ENCODE measurements at places on chromosomes 12 and 14.
A peak's percentile ranks its signal among the peaks of the same experiment; 100 is the strongest.

GRCh38 chr12:100185361-100185894 lies 15.2 kb upstream of the ACTR6 start:
- DNase-seq: no peak

DNA sequence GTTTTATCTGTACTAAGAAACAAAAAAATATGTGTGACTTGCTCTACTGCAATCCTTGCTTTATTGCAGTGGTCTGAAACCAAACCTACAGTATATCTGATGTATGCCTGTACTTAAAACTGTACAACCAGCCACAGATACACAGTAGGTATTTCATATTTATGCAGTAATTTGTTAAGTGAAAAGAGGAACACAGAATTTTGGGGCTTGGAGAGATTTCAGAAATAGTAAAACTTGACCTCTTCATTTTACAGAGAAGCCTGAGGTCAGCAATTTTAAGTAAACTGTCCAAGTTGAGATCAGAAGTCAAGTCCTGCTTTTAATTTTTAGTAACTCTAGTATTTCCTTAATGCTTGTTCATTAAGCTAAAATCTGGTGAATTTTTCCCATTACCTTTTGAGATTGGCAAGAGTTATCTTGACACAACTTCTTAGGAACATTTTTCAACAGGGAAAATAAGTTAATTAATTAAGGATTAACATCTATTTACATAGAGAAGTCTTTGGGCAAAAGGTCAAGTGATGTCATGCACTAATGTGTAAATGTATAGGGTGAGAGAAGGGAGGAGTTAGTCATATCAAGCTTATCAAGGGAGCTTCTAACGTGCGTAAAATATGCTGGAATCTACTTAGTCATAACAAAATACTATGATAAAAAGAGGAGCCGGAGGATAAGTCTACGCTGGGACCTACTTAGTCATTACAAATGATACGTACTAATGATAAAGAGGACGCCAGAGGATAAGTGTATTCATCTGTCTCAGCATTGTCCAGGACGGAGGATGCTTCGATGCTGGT lies 66.0 kb upstream of the GTF2A1 start:
- DNase-seq: no peak

GRCh38 chr12:29534935-29535334 lies 37.4 kb upstream of the OVCH1 start:
- DNase-seq: no peak

DNA sequence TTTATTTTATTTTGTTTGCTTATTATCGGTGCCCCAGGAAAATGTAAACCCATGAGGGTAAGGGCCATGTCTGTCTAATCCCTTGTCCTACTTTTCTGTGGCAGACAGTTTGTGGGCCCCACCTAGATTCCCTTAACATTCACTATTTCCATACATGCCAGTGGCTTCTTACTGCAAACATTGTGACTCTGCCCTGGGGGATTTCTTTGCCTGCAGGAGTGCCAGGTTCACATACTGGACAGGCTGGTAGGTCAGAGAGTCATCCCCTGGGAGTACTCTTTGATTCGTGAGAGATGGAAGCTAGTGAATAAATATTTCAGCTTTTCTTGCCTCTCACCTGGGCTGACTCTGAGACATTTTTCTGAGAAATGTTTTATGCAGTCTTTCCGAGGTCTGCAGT lies 122.8 kb upstream of the TBX5 start:
- no peak for DNase-seq

GRCh38 chr14:92600318-92601053 lies 86.9 kb downstream of the RIN3 start:
- no peak for DNase-seq

GRCh38 chr12:40760821-40761220 lies 68.6 kb downstream of the CNTN1 start:
- DNase-seq: no peak

GRCh38 chr12:14169281-14169680 lies 187.9 kb upstream of the GRIN2B start:
- DNase-seq: no peak

DNA sequence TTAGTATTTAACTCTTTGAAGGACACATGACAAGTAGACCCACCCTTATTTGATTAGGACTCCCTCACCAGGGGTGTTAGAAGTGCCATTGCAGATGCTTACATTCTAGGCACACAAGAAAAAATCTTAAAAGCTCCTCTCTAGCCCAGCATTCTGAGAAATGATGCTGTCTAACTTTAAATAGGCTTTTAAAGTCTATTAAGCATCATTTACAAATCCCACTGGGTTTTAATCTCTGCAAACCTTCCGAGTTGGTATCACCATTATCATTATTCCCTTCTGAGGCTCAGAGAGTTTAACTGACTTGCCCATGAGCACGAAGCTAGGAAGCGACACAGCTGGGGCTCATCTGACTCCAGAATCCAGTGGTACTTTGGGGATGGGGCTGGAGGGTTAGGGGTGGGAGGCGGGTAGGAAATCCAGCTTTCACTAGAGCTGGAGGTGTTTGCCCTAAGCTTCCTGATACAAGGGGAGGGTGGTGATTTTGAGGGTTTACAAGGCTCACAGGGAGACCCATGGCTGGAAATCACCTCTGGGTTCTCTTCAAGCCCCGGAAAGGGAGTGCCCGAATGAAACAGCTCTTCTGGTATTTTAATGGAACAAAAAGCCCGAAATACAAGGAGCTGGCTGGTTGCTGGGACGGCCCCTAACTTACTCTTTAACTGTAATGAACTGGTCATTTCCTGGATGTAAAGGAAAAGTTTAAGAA lies 109.2 kb upstream of the FUT8 start:
- no peak for DNase-seq

DNA sequence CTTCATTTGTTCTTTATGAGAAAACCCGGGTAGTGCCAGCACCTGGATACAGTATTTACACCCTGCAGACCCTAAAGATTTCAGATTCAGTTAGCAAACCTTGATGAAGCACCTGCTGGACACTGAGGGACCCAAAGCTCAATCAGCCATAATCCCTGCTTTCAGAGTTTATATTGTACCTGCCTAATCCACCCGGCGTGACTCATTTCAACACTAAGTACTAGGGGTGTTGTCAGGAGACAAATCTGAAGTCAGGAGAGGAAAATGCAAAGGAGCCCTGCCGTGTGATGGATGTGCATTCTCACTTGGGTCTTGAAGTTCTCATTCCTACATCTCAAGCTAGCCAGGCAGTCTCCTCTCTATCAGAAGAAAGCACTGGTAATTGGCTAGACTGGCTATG lies 176.7 kb upstream of the BCL2L14 start:
- no peak for DNase-seq

DNA sequence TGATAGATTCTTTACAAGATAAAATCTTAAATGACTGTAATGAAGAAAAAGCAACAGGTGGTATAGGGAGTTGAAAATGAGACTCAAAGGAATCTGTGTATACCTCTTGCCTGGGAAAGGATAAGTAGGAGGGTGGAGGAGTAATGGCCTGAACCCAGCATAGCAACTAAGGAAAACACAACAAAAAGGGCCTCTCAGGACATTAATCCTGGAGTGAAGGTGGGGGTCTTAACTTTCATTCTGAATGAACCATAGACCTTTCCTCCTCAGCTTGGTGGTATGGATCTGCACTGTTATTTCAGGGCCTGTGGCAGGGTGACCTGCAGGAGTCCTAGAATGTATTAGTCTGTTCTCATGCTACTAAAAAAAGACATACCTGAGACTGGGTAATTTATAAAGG lies 185.6 kb downstream of the AKAP6 start:
- no peak for DNase-seq

- DNase-seq: no peak
These were observed 31.8 kb upstream of the RAD51AP1 start for GRCh38 chr12:4506870-4507269.

DNA sequence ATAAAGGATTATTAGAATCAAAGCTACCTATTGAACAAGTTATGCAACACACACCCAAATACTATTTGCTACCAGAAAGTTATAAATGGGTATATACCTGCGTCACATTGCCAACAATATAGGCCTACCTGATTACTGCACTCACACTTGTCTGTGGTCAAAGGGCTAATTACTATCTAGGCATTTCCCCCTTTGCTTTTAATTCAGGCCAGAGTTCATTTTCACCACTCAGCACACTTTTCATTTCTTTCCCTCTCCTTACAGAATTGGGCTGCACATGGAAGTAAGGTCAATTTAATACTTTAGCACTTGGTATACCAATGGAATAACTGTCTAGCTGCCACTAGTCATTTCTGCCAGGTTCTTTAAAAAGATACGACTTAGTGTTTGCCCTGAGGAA lies 1.7 kb downstream of the SOS2 start:
- DNase-seq: no peak

- no peak for DNase-seq
These were observed 197.9 kb downstream of the TMTC3 start for GRCh38 chr12:88339966-88340365.

- DNase-seq: no peak
These were observed 86.8 kb downstream of the SOX5 start for GRCh38 chr12:23862701-23863100.

- DNase-seq: no peak
These were observed 63.7 kb downstream of the ARL1 start for GRCh38 chr12:101343893-101344292.

DNA sequence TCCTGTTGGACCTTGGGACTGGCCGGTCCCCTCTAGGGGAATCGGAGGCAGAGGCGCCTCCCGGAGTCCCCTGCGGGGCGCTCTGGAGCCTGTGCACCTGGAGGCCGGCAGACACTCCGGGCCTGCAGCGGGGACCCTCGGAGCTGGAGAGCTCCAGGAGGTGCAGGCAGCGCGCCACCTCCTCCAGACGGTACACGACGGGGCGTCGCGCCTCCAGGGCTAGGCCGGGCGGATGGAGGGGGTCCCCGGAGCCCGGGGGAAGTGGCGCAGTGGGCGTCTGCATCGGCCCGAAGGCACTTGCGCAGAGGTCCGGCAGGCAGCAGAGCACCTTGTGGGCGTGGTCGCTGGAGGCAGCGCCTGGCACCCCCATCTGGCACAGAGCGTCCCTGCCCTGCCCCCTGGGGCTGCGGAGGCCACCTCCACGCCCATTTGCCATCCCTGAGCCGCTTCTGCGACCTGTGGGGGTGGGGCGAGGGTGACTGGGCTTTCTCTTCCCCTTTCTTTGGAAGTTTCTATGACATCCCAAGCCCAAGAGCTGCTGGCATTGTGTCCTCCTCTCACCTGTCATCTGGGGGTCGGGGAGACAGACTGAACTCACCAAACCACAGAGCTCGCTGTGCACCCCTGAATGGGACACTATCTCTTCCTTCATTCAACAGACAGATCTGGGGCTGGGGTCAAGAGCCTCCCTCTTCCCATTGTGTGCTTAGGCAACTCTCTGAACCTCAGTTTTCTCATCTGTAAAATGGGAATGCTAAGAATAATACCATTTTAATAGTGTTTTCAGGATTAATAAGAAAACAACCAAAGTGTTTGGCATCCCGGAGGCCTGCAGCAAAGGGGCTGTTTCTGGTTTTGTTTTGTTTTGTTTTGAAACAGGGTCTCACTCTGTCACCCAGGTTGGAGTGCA lies 37.5 kb upstream of the CORO1C start:
- no peak for DNase-seq

DNA sequence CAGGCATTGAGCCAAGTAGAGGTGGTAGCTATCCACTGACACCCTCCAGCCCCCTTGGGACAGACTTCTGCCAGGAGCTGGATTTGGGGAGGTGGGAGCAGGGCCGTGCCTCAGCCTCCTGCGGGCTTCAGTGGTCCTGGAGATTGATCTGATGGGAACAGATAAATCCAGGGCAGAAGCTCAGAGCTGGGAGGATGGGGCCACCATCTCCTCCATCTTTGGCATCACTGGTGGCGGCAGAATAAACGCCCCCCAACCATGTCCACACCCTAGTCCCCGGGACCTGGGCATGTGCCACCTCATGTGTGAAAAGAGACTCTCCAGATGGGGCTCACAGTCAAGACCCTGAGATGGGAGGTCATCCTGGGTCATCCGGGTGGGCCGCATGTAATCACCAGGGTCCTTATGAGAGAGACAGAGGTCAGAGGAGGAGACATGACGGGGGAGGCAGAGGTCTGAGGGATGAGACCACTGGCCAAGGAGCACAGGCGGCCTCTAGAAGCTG lies 209.6 kb upstream of the RTL1 start:
- no peak for DNase-seq

GRCh38 chr14:53790731-53791500 lies 165.7 kb downstream of the BMP4 start:
- no peak for DNase-seq

DNA sequence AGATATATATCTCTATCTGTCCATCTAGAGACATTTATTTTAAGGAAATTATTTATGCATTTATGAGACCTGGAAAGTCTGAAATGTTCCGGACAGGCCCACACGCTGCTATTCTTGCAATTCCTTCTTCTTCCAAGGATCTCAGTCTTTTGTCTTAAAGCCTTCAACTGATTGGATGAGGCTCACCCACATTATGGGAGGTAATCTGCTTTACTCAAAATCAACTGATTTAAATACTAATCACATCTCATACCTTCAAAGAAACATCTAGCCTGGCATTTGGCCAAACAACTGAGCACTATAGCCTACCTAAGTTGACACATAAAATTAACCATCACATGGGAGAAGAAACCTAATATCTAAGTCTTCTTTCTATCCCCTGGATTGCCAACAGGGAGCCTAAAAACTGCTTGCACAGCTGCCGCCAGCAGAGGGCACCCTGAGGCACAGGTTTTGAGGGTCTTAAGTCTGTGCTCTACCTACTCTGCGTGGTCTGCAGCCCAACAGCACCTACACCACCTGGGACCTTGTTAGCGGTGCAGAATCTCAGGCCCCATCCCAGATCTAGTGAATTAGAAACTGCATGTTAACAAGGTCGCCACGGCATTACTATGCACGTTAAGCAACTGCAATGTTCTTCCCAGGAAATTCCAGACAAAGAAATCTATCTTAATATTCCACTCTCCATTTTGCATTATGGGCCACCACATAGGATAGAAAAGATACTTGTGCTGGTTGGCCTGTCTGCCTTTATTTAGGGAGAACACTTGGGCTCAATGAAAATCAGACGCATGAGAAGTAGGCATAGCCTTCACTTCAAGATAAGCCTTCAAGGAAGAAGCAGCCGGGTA lies 249.7 kb downstream of the FOXG1 start:
- no peak for DNase-seq

DNA sequence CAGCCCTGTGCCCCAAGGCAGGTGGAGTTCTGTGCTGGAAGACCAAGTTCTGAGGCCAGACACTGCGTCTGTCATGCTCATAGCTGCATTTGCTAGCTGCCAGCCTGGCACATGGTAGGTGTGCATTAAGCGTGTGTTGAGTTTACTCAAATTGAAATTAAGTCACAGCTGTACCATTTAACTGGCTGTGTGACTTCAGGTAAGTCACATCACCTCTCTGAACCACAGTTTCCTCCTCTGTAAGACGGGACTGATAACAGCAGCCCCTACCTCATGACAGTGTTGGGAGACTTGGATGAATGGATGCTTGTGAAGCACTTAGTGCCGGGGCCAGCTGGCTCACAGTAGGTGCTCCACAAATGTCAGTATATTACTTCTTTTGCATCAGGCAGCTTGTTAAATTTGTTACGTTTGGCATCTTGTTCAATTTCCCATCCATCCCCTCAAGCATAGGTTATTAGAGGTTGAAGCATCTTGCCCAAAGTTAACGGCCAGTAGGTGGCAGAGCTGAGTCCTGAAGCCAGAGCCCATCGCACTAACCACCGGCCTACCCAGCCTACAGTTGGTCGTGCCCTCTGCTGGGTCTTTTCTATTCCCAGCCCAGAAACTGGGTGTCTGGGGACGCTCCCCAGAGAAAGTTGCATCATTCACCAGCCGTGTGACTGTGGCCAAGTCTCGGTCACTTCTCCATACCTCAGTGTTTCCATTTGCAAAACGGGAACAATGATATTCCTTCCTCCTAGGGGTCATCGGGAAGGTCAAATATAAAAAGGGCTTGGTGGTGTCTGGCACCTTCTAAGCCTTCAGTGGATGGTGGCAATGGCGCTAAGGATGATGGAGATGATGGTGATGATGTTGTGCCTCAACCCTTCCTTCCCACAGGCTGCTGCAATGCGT lies 4.5 kb downstream of the DAO start:
- peak; percentile 46 for DNase-seq

- DNase-seq: no peak
These were observed 42.8 kb upstream of the AMIGO2 start for GRCh38 chr12:47122602-47123001.

Measured in stimulated activated CD8-positive, alpha-beta memory T cell treated with anti-CD3 and anti-CD28 coated beads, Interleukin-7, amount 100 ng/mL, for 24 hours (primary cell).